Activated gamma-delta T cell (primary cell): ENCODE measurements at places on chromosomes 13 and 19.

DNA sequence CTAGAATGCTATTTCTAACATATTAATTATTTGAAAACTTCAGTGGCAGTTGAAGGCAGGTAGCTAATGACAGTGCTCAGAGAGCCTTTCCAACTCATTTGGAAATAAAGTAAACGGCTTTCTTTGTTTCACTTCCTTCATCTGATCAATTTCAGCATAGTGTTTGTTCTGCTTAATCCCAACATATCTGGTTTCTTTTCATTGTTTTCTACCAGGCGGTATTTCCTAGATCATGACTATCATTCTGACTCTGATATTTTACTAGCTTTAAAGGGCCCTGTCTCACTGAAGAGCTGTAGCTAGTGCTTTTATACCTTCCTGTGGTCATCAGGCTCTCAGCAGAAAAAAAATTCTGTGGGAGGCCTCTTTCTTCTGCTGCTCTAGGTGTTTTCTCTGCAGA is 178.6 kb downstream of the RBM26 start:
- DNase-seq: no peak

DNA sequence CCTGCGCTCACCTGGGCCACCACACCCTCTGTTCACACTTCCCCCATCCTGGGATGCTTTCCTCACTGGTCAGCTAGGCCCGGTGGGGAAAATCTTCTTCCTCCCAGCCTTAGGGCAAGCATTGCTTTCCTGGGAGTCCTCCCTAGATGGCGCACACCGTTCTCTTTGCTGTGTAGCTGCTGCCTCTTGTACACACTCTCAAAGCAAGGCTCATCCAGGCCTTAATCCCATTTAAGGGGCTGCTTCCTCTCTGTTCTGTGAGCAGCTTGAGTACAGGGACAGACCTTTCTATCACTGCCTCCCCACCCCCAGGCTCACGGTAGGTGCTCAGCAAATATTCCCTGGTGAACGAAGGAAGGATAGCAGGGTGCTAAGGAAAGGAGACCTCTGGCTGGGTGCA is 11.1 kb downstream of the SLC7A10 start:
- DNase-seq: no peak

- no peak for DNase-seq
These were observed 3.8 kb downstream of the LCP1 start for GRCh38 chr13:46178143-46178542.

GRCh38 chr19:48817585-48818124 is 6.8 kb upstream of the BCAT2 start:
- DNase-seq: no peak

- no peak for DNase-seq
These were observed 9.8 kb downstream of the DHX34 start for GRCh38 chr19:47358936-47359335.

- DNase-seq: no peak
These were observed 9.9 kb downstream of the PPFIA3 start for GRCh38 chr19:49129238-49129583.

- no peak for DNase-seq
These were observed 50.7 kb downstream of the ARHGAP35 start for GRCh38 chr19:46911456-46911855.

DNA sequence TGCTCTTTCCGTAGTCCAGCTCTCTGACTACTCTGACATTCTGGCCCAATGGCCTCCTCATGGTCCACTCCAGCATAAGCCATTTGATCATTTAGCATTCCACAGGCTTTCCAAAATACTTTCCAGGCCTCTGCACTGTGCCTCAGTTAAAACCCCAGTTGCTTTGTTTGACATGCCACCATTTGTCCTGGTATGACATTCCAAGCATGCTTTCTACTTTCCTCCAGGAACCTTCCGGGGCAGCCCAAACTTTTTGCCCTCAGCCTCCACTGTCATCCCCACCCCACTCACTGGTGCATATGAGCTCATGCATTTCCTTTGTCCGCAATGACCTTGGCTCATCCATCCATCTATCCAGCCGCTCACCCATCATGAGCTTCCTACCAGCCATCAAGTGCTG is 41.8 kb upstream of the WASF3 start:
- no peak for DNase-seq

- DNase-seq: no peak
These were observed 67.7 kb upstream of the ABCC4 start for GRCh38 chr13:95368998-95369397.

DNA sequence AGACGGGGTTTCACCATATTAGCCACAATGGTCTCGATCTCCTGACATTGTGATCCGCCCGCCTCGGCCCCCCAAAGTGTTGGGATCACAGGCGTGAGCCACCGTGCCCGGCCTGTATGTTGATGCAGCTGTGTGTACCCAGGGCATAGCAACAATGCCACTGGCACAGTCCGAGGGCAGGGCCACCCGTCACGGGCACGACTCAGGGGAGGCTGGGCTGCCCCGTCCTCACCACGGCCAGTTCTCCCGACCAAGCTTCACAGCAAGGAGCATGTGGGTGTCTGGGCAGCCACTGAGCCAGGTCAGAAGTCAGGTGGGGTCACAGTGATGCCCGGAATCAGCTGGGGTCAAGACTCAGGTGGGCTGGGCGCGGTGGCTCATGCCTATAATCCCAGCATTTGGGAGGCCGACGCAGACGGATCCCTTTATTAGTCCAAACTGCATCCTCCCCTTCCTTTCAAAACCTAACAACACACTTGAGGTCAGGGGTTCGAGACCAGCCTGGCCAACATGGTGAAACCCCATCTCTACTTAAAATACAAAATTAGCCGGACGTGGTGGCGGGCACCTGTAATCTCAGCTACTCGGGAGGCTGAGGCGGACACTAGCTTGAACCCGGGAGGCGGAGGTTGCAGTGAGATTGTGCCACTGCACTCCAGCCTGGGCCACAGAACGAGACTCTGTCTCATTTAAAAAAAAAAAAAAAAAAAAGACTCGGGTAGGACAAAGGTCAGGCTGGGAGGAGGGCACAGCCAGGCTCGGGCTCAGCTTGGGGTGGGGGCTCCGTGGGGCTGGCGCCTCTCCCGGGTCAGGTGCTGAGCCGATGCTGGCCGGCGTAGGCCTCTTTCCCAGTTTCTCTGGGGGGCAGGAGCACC is 1.2 kb upstream of the CDC34 start:
- no peak for DNase-seq
